ENCODE measurements at places on chromosomes 6 and 20.

DNA sequence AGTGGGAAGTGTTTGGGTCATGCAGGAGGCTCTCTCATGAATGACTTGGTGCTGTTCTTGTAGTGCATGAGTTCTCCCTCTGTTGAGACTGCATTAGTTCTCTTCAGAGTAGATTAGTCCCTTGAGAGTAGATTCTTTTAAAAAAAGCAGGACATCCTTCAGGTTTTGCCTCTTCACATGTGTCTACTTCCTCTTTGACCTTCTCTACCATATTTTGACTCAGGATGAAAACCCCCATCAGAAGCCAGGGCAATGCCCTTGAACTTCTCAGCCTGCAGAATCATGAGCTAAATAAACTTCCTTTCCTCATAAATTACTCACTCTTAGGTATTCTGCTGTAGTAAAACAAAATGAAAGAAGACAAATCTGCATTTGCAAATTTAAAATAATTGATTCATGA is 170.3 kb downstream of the CD109 start:
- DNase-seq = no peak

GRCh38 chr6:166750108-166750793 is 123.2 kb upstream of the RPS6KA2 start:
- DNase-seq = no peak

DNA sequence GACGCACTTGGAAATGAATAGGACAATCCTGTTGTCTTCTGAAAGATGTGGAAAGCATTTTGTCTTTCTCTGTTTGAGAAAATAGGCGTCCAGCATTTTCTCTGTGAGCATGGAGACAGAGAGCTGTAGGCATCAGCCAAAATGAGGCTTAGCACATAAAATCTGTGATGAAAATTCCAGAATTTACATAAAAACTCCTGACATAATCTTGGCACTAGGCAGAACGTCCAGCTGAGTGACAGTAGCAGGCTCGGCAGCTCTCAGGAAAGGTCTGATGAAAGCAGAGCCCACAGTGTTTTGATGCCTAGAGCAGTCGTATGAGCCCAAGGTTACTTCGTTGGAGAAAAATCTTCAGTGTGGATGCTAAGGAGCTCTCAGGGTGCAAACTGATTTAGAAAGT is 543.3 kb upstream of the MAP3K7 start:
- no peak for DNase-seq

DNA sequence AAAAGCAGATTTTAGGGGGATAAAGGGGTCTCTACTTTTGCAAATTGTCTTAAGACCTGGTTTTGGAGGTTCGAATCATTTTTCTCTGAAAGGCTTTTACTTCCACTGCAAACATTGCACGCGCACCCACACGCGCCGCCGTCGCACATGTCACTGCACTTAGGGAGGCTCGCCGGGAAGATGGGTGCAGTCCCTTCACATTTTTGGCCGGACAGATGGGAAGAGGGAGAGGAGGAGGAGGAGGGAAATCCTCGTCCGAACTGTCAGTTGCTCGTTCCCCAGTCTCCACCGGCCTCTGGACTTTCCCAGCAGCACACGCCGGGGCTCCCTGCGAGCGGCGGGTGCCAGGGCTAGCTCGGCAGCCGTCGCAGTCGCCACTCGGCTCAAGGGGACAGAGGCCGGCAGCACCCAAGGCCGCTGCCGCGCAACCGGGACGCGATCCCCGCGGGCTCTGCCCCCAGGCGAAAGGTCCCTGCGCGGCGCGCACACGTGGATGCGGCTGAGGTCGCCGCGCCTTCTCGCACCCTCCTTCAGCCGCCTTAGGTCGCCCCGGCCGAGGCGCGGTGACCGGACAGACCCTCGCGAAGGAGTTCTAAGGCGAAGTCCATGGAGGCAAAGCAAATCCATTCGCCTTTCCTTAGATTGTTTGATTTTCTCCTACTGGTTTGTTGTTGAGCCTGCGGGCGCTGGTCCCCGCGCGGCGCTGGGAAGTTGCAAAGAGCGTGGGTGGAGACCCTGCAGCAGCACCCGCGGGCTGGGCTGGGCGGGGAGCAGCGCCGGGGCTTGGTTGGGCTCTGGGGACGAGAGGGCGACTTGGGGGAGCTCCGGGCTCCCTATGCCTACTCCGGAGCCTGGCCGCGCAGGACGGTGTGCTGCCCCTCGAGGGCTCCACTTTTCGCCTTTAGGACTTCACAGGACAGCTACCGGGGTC is 1.2 kb downstream of the MYB start:
- no peak for DNase-seq

DNA sequence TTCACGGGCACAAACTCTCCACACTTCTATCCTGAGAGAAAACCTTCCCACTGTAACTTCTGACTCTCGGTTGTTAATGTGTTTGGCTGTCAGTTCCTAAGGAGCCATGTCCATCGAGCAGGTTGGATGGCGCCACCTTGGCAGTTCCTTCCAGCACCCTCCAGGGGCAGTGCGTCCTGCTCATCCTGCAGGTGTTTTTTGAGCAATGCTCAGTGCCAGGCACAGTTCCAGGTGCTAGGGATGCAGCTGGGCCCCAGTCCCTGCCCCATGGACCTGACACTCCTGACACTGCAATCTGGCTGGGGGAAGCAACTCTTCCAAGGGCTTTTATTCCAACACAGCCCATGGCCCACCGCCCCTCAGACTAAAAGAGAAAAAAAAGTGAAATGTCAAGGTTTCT is 376.4 kb downstream of the PREX1 start:
- no peak for DNase-seq

GRCh38 chr6:36120979-36121786 is 9.1 kb upstream of the MAPK13 start:
- no peak for DNase-seq

GRCh38 chr6:53524455-53524815 is 20.5 kb downstream of the GCLC start:
- DNase-seq = no peak

DNA sequence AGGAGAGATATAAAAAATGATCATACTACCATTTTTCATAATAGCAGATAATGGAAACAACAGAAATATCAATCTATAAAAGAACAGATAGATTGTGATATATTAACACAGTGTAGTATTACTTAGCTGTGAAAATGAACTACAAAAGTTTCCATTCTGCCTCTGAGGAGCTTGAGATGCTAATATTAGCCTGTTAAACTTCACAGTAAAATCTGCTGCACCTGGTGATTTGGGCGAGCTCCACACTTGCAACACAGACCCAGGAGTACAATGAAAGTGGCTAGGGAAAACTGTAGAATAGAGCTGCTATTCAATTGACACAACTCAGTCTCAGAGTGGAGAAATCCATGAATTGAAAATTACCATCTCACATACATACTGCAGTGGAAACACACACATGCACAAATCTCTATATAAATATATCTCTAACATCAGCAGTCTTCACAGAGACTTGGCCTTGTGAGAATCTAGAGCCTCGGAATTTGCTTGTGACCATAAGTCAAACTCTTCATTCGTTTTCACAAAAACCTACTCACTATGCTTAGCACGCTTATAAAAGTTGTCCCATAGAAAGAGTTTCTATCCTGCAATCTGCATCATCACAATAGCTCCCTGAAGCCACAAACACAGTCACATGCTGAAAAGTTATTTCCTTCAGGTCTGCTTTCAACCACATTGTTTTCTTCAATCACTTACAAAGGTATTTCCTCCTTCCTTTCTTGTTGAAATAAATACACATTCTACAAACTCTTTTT is 133.0 kb downstream of the PAK5 start:
- no peak for DNase-seq

GRCh38 chr6:72461144-72461543 is 160.7 kb upstream of the KCNQ5 start:
- no peak for DNase-seq

- no peak for DNase-seq
Observed at GRCh38 chr20:61045876-61046585, 206.0 kb upstream of the CDH4 start.

- DNase-seq = no peak
Observed at GRCh38 chr6:126873351-126873750, 245.1 kb upstream of the RSPO3 start.

GRCh38 chr6:21741221-21742109 is 147.9 kb downstream of the SOX4 start:
- DNase-seq = no peak
